ENCODE measurements at places on chromosomes 5 and 9.

DNA sequence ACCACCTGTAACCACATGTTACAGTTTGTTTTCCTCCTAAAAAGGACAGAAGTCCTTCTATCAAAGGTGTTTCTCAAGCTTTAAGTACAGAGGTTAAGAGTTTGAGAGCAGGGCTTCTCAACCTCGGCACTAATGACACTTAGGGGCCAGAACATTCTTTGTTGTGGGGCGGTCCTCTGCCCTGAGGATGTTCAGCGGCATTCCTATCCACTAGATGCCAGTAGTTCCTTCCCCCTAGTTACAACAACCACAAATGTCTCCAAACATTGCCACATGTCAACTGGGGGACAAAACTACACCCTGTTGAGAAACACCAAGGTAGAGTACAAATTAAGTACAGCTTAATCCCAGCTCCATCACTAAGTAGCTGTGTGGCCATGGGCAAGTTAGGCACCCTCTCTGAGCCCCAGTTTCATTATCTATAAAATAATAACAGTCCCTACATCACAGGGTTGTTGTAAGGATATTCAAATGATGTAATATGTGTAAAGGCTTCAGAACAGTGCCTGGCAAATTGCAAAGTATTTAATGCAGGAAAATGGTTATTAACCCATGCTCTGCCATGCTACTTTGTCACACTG lies 44.6 kb downstream of the PIP5K1B start:
- DNase-seq, result peak; percentile 85

DNA sequence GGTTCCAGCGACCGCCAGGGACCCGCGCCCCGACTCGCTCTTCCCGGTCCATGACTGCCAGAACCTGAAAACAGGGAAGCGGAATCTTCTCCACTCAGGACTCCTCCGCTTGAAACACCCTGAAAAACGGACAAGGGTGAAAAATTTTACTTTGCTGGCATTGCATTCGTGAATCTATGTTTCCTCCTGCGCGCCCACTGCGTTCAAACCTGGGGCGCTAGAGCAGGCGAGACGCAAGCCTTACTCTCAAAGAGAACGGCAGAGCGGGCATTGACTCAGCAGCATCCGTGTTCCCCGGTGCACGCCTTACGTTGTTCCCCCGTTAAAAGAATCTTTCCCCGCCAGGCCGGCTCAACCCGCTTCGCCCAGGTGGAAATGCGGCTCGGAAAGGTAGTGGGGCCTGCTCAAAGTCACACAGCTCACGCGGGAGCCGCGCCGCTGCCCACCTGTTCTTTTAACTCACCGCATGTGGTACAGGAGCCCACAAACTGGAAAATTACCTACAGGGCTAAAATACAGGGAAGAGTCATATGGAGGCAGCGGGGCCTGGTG lies 999 bp upstream of the DRD1 start:
- no peak for DNase-seq

- peak; percentile 90 for DNase-seq
These were observed 10.5 kb upstream of the TRIM36 start for GRCh38 chr5:115180165-115180709.

GRCh38 chr9:126519660-126520420 lies 93.9 kb upstream of the LMX1B start:
- no peak for DNase-seq
